ENCODE measurements at places on chromosomes 7 and 10.

- DNase-seq = peak; percentile 8
These were observed 765 bp downstream of the CCAR1 start for GRCh38 chr10:68721673-68722335.

DNA sequence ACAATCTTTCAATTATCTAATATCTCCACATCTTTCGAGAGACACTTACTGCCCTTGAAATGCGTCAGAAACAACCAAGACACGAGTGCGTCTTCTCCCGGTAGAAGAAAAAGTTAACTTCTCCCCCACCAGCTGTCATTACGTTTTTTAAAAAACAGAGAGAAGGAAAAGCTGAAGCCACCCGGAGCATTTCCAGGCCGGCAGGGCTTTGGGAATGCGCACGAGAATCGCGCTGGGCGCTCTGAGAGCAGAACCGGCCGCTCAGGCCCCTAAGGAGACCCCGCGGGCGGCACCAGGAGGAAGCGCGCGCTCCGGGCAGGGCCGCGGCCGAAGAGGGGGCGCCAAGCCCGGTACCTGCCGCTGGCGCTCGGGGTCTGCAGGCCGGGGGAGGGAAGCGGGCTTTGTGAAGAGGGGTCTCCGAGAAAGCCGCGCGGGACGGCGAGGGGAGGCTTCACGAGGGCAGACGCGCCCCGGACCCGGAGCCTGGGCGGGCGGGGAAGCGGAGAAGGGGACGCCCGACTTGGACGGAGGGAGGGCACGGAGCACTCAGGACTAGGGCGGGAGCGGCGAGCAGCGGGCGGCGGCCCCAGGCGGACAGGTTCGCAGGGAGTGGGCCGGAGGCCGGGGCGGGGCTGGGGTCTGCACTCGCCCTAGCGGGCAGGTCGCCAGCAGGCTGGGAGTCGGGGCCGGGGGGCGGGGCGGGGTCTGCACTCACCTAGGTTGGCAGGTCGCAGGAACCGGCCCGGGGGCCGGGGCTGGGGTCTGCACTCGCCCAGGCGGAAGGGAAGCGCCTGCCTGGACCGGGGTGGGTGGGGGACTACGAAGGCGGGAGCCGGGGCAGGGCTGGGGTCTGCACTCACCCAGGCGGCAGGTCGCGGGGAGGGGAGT lies 932 bp downstream of the ESYT2 start:
- peak; percentile 42 for DNase-seq

GRCh38 chr7:112556633-112557032 lies 75.8 kb downstream of the LSMEM1 start:
- DNase-seq = peak; percentile 56

- DNase-seq = no peak
These were observed 40.7 kb downstream of the ZCCHC24 start for GRCh38 chr10:79404690-79405131.

DNA sequence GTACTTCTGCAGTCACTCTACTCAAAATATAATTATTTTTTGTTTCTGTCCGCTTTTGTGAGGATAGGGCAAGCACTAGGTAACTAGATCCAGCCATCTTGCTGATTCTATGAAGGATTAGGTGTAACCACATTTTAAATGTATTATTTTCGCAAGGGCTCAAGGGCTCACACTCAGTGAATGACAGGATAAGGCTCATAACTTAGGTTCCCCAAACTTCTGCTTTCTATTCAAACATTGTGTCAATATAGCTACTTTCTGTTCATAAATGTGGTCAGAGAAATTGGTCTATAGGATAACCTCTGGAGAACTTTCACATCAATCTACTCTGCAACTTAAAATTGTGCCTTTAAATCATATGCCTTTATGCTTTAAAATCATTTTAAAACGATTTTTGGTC lies 1141.2 kb downstream of the SORCS1 start:
- no peak for DNase-seq

DNA sequence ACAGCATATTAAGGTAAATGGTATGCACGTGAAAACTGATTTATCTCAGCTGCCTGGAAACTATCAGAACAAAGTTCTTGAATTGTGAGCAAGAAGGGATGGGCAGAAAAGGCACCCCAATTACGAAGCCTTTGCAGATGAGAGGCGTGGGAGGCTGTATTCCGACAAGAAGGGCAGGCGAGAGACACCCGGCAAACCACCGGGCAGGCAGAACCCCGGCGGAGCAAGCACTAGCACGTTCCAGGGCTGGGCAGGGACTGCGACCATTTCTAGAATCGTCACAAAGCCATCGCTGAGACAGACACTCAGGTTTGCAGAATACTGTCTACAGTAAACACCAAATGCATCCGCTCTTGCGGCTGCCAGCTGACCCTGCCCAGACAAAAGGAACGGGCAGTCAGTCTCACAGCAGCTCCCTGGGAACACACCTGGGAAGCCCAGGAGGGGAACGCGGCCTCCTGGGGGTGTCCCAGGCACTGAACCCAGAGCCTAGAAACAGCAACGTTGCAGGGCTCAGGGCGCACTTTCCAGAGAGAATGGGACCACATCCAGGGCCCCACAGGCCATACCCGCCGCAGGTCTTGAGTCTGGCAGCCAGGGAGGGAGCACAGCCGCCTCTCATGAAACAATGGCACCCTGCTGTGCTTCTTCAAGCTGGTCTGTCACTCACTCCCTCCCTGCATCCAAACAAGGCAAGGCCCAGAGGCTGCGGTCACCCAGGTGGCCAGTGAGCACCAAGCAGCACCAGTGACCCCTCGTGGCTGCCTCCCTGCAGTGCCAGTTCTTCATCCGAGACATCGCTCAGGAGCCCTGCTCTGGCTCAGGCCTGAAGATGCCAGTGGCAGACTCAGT lies 261.9 kb downstream of the PTPRN2 start:
- DNase-seq = no peak

GRCh38 chr7:685540-685939 lies 41.0 kb upstream of the DNAAF5 start:
- DNase-seq = no peak

GRCh38 chr10:8752146-8752843 lies 697.8 kb downstream of the GATA3 start:
- DNase-seq = no peak

GRCh38 chr7:108193594-108194498 lies 63.7 kb upstream of the LAMB4 start:
- no peak for DNase-seq

DNA sequence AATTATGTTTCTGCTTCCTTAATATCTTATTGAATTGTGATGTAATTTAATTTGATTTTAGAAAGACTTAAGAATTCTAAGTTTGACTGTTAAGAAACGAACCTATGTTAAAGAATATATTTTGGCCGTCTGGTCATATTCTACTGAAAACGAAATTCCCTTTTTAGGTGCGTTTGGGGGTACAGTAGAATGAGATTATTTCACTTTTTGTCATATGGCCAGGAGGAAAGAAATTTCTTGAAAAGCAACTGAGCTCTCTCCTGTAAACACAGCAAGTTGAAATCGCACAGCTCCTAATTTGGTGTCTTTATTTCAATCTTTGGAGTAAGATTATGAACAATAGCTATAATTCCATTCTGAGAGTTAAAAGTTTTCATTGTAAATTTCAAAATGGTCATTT lies 227.6 kb downstream of the CACNB2 start:
- no peak for DNase-seq

DNA sequence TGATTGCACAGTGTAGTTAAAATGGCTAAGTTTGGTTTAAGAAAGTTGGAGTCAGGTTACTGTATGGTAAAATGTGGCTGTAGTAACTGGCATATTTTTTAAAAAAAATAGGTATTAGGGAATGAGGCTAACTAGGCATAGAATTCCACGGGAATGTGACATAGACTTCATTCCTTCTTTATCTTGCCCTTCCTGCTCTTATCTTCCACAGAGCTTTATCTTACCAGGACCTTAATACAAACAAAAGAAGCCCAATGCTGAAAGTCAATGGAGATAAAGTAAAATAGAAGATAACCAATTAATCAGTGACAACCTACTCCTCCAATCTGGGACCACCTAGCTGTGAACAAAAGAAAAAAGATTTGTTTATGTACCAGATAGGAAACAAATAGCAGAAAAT lies 58.1 kb downstream of the TET1 start:
- no peak for DNase-seq

DNA sequence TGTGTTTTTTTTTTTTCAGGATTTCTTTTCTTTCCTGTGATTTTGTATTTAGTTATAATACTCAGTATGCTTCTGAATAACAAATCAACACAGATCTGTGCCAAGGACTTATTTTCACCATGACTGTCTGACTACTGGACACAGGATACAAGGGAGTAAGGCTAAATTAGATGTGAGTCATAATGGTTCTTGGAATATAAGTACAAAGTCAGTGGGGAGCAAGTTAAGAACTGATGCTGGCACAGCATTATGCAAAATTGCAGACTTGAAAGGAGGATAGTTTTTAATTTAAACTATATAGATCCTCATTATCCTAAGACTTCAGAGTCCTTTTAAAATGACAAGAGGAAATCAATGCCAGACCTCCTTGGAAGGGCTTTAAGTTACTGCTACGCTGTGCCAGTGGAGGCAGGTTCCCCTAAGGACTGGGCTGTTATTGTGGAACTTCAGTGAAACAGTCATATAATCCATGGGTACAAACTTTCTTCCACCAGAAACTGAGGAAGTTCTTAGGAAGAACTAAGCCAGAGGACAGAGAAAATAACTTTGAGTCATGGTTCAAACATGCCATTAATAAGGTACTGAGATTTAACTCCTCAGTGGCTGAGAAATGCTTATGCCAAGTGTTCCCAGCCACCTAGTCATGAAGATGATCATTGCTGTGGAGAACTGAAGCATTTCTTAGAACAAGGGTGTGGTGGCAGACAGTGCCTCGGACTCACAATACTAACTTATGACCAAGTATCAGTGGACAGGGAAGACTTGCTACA lies 531.2 kb downstream of the HTR7 start:
- DNase-seq = no peak

DNA sequence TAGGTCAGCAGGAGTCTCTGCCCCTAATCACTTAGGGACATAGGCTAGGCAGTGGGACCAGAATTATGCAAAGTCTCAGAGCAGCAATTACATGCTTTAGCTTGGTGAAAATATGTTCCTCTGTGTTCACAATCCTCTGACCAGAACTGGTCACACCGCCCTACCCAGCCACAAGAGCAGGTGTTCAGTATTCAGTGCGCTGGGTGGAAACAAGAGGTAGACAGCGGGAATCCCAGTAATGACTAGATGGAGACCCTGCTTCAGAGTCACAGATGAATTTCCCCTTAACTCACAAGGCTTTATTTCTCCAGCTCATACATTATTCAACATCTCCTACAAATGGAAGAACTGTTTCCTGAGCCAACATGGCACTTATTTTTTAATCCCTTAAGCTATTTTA lies 763.7 kb upstream of the POM121L12 start:
- no peak for DNase-seq

DNA sequence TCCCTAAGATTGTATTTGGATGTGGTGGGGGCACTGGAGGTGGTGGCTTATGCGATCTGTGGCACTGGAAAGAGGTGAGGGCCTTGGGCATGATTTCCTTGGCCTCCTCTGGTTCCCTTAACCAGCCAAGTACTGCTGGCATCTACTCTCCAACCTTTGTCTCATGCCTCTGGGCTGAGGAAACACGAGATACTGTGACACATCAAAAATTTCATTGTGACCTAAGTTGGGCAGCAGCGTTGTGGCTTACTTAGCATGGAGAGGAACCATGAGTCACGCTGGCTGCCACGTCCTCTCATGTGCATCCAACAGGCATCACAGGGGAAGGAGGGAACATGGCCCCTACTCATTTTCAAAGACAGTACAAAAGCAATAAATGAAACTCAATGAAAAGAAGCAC lies 29.7 kb upstream of the GSDME start:
- DNase-seq = peak; percentile 27

DNA sequence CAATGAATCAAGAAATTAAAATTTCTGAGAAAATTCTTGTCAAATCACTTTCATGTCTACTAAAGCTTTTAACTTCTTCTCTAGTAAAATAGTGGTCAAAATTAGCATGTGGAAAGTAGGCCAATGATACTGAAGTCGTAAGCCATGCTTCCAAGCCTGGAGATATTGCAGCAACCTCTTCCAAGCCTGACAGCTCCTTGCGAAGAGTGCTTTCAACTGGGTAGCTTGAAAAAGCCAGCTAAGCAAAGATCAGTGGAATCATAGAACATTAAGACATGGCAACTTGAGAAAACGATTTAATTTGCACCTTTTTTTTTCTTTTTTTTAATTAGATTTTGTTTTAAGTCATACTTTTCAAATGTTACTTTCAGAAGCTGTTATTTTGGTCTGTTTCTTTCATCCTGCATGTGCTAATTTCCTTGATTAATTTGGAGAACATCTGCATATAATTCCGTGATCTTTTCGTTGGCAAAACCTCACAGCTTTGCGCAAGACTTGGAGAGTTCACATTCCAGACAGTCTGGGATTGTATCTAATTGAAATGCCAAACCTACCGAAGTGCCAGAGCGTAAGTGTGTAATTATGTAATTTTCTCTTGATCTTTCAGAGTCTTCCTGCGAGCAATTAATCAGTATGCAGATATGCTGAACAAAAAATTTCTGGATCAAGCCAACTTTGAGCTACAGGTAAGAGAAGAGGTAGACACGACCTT lies 142.2 kb upstream of the INSYN2A start:
- DNase-seq = no peak

- DNase-seq = no peak
These were observed 161.8 kb downstream of the DPY19L1 start for GRCh38 chr7:34875481-34875880.

- no peak for DNase-seq
These were observed 346.1 kb upstream of the ANKRD30A start for GRCh38 chr10:36779238-36779846.

GRCh38 chr10:31972519-31973041 lies 43.9 kb upstream of the ARHGAP12 start:
- no peak for DNase-seq

- no peak for DNase-seq
These were observed 40.5 kb upstream of the GDF10 start for GRCh38 chr10:47259466-47259865.

DNA sequence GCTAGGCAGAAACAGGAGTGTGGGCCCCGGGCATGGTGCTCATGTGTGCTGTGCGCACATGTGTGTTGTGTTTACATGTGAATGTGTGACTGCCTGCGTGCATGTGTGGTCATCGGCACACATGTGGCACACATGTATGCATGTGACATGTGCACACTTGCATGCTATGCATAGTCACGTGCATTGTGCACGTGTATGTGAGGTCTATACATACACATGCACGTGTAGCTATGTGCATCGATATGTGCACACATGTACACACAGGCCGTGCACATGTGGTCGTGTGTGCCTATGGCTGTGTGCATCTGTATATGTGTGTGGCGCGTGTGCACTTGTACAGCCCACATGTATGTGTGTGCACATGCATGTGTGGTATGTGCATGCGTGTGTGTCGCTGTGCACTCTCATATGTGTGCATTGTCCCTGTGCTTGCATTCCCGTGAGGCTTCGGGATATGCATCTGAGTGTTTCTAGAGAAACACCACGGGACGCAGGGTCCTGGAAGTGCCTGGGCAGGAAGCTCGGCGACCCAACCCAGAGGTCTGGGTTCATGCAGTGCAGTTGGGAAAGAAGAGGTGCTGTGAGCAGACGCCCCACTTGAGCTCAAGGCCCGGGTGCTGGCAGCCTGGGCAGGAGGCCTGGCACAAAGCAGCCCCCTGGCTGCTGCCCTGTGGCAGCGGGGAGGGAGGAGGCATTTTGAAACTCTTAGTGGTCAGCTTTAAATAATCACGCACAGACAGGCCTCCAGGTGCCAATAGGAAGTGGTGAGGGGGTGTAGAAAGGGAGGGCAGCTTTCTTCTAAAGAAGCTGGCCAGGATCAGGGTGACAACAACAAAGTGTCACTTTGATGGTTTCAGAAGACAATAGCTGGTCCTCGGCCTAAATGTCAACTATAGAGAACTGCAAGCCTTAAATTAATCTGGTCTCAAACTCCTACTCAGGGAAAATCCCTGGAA lies 410.0 kb upstream of the MGMT start:
- DNase-seq = peak; percentile 45
